ENCODE measurements at places on chromosomes 2 and 18.

GRCh38 chr2:39622860-39623259, 42.9 kb upstream of the TMEM178A start:
- no peak for DNase-seq

GRCh38 chr18:33576999-33577646, 896 bp upstream of the ASXL3 start:
- no peak for DNase-seq

DNA sequence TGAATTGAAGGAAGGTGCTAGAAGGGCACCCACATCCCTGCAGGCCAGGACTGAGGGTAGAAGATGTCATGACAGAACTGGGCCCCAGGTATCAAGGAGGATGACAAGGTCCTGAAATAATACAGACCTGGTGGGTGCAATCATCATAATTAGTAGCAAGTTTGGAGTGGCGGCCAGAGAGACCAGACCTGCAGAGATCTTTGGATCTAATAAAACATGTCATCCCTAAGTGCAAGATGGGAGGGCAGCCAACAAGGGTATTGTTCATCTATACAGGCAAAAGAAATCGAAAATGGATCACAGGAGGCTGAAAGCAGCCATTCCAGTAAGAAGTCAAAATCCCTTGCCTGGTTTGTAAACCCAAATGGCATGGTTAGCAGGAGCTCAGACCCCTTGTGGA, 111.3 kb upstream of the BOD1L2 start:
- no peak for DNase-seq

DNA sequence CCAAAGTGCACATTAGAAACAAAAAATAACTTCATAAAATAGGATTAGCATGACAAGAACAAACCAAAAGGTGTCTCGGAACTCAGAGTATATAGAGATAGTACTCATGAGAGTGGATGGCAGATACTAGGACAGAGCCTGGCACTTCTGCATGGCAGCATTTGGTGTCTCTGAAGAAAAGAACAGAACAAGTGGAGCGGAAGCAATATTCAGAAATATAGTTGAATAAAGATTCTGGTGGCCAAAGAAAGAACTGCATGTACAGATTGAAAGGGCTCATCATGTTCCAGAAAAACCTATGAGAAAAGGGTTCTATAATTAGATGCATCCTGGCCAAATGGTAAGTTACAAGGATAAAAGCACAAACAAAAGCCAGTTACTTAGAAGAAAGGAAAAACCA, 90.9 kb downstream of the CCDC138 start:
- DNase-seq = no peak

DNA sequence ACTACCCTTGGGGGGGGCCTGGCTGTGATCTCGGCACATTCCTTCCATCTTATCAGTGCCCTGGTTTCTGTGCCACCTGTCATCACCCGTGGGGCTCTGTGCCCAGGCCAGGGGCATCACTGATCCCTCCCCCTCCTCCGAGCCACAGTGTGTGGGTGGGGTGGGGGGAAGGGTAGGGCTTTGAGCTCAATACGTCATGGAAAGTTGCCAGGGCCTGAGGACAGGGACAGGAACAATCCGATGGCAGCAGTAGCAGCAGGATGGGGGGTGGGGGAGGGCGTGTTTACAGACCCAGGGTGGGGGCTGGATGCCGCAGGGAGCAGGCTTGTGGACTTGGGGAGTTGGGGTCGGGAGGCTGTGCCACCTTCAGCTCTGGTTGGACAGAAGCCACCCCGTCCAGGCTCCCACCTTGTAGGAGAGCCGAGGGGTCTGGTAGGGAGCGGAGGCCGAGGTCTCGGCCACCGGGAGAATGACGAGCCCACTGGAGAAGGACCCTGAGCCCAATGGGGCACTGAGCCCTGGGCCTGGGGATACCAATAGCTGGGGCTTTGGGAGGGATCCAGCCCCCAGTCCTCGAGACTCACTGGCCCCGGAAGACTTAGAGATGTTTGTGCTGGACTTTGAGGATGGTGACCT, 3.5 kb downstream of the SLC4A3 start:
- DNase-seq = no peak

GRCh38 chr2:197071790-197072436, 145.4 kb upstream of the PGAP1 start:
- DNase-seq = no peak

GRCh38 chr2:214322662-214323061, 88.2 kb upstream of the VWC2L start:
- DNase-seq = no peak

- DNase-seq = no peak
Measured at GRCh38 chr2:176682278-176682677, 413.0 kb downstream of the MTX2 start.

DNA sequence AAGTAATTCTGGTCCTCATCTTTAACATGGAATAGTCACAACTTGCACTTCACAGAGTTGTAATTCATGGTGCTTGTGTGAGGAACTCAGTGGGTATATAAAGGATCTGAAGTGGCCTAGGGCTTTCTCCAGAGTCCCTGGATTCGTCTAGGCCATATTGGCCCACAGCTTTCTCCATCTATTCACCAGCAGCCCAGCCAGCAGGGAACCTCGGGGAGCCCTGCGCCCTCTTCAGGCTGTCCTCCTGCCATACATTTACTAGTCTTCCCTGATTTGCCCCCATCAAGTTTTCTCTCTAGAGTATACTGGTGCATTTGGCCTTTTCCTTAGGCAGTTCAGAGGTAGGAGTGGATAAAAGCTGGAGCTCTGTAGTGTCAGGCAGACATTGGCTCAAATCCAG, 278.3 kb downstream of the MYCN start:
- no peak for DNase-seq

- no peak for DNase-seq
Measured at GRCh38 chr2:235116885-235117492, 165.2 kb downstream of the SH3BP4 start.

GRCh38 chr2:64998658-64999061, 9.5 kb downstream of the SLC1A4 start:
- DNase-seq = no peak

GRCh38 chr2:31944828-31945571, 65.8 kb downstream of the MEMO1 start:
- no peak for DNase-seq

DNA sequence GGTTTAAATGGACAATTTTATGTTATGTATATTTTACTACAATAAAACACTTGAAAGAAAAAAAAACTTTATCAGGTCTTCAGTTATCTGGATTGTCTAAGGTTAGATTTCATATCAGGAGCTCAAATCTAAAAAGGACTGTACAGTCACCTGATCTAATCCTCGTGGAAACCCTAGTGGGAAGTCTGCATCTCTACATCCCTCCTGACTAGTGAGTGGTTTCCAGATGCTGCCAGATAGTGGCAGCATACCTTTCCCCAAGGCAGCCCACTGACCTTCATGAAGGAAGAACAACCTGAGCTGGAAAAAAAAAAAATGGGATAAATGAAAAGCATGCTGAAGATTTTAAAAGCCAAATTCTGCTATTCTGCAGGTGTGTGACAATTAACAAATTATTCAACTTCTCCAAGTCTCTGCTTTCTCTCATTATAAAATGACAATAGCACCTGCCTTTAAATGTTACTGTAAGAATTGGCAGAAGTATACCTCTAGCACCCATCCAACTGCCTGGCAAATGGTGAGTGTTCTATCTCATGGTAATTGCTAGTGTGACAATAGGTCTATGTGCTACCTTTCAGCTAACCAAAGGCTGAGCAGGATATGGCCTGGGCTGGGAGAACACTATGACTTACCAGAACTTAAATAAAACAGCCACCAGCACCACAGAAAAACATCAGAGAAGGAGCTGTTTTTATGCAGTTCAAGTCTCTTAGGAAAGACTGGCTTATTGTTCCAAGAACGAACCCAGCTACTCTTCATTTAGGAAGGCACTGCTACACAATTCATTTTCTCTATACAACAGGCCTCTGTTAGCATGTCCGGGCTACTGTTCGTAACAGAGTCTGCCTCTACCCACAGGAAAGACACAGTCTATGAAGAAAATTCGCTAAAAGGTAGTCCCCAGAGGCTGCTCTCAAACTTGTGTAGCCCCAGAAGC, 8.6 kb downstream of the CLASP1 start:
- DNase-seq = no peak

DNA sequence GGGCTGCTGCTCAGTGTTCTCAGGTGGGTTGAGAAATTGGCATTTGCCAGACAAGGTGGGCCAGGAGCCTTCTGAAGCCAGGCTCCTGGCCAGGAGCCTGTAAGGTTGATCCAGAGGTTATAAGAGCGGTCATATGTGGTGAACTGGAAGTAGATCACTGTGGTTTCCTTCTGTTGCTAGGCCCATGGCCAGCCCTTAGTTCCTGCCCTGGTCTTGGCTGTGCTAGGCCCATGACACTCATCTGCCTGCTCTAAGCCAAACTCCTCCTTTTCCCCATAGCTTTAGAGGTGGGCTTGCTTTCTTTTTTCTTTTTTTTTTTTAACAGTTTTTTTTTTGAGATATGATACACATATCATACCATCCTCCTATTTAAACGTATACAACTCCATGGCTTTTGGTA, 5.0 kb upstream of the MGAT5 start:
- no peak for DNase-seq

DNA sequence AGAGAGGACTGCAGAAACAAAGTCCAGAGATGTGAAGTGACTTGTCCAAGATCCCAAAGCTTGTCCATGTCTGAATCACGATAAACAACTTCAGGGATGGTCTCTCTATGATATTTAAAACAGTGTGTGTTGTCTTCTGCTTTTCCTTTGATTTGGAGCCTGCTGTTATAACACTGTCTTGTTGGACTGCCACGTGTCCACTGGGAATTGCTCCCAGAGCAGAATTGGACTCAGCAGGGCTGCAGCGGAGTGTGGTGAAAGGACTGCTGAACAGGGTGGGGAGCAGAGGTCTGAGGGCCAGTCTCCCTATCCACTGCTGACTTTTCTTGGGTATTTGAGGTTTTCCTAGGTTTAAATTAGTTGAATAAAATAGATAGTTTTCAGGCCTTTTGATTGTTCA, 68.3 kb downstream of the IL1R2 start:
- DNase-seq = no peak

DNA sequence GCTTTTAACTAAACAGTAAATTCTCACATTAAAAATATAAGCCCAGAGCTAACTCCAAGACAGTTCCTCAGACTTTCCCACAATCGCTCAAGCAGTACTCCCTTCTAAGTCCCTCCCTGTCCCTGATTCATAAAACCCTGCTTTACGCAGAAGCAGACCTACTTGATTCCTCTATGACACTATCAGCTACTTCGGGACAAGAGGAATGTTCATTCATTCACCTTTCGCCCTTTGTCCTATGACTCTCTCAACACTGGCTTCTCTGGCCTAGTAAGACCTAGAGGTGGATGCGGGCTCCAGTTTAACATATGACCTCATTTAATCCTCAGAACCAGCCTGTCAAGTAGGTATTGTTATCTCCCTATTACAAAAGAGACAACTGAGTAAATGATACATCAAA, 10.2 kb downstream of the LPIN2 start:
- DNase-seq = no peak

DNA sequence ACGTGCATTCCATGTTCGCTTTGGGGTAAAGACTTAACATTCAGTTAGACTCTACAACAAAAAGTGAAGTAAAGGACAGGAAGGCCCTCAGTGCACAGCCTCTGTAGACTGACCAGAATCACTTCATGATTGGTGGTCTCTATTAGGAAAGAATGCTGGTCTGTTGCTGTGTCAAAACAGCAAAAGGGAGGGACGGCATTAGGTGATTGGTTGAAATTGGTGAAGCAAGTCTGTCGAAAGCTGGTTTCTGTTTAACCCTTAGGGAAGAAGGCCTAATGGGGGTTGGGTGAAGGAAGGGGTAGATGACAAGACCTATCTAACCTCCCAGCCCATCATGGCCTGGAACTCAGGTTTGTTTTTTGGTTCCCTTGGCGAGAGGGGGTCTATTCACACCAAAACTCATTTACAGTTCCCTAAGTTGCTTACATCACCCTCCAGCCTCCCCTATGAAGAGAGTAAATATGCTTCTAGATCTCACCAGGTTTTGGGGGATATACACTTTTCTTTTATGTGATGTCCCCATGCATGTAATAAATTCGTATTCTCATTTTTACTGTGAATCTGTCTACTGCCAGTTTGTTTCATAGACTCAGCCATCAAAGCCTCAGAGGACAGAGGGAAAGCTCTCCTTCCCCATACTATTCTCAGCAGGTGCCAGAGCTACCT, 65.6 kb downstream of the TMEM17 start:
- DNase-seq = no peak

DNA sequence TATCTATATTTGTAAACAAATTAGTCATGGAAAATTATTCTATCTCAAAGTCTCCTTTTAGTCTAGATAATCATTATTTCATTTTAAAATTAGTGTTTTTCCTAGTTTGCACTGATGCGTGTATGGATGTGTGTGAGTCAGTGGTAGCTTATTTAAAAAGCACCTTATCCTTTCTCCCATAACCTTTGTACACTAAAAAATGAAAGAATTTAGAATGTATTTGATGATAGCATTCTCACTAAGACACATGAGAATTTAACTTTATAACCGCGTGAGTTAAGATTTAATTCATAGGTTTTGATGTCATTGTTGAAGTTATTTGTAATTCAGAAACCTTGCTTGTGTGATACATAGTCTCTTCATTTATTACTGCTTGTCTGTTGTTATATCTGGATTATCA, 81.7 kb downstream of the ACSL3 start:
- no peak for DNase-seq

- no peak for DNase-seq
Measured at GRCh38 chr2:240162032-240162431, 21.6 kb upstream of the OTOS start.

- DNase-seq = no peak
Measured at GRCh38 chr18:24762511-24762910, 302.1 kb downstream of the HRH4 start.

DNA sequence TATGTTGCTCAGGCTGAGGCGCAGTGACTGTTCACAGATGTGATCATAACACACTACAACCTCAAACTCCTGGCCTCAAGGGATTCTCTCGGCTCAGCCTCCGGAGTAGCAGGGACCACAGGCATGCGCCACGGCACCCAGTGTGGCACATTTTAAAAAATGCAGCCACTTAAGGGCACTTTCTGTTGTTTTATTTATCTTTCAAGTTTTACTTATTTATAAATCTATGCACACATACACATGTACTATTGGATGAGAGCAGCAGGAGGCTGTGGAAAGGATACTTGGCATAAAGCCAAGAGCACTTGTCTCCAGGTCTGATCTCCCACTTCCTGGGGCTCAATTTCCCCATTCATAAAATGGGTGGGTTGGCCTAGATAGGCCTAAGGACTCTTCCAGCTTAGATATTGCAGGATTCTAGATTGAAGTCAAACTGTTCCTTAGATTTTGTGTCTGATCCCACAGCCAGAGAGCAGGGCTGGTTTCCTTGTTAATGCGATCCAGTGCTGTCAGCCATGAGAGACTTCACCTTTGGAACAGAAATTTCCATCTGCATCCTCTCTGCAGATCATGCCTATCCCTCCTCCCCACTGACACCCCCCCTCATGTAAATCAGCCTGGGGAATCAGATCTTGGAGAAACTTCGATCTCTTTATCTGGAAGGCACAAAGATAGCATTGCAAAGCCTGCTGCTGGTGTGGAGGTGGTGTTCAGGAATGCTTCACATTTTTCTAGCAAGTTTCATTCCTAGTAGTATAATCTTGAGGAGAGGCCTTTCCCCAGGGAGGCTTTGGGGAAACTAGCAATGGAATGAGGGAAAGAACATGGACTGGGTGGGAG, 24.7 kb downstream of the PCBP1 start:
- no peak for DNase-seq

GRCh38 chr2:85757860-85758259, 4.1 kb downstream of the ATOH8 start:
- no peak for DNase-seq

GRCh38 chr18:8056723-8057122, 489.6 kb downstream of the PTPRM start:
- no peak for DNase-seq

- DNase-seq = no peak
Measured at GRCh38 chr2:49028101-49028500, 126.2 kb downstream of the FSHR start.

- no peak for DNase-seq
Measured at GRCh38 chr2:134555411-134555810, 163.4 kb downstream of the TMEM163 start.
